KBM-7 (cell line): ENCODE measurements at places on chromosomes 3 and 15.

GRCh38 chr3:46990573-46991374 is 11.3 kb downstream of the NBEAL2 start:
- DNase-seq, result no peak

- no peak for DNase-seq
These were observed 131.9 kb downstream of the SCAPER start for GRCh38 chr15:76773234-76773633.

- no peak for DNase-seq
These were observed 204.3 kb downstream of the TBL1XR1 start for GRCh38 chr3:176992978-176993377.

GRCh38 chr3:30586096-30586805 is 20.1 kb upstream of the TGFBR2 start:
- DNase-seq, result no peak

GRCh38 chr3:112321867-112322652 is 10.9 kb upstream of the CD200 start:
- no peak for DNase-seq

- DNase-seq, result peak; percentile 21
These were observed 62.0 kb upstream of the ST3GAL6 start for GRCh38 chr3:98701071-98701675.
